MG63 (cell line): ENCODE measurements at places on chromosomes 4 and X.
A peak's percentile ranks its signal among the peaks of the same experiment; 100 is the strongest.

- no peak for DNase-seq
Measured at GRCh38 chr4:98242538-98242937, 18.6 kb upstream of the RAP1GDS1 start.

- no peak for DNase-seq
Measured at GRCh38 chrX:139086246-139086645, 374.7 kb upstream of the FGF13 start.

DNA sequence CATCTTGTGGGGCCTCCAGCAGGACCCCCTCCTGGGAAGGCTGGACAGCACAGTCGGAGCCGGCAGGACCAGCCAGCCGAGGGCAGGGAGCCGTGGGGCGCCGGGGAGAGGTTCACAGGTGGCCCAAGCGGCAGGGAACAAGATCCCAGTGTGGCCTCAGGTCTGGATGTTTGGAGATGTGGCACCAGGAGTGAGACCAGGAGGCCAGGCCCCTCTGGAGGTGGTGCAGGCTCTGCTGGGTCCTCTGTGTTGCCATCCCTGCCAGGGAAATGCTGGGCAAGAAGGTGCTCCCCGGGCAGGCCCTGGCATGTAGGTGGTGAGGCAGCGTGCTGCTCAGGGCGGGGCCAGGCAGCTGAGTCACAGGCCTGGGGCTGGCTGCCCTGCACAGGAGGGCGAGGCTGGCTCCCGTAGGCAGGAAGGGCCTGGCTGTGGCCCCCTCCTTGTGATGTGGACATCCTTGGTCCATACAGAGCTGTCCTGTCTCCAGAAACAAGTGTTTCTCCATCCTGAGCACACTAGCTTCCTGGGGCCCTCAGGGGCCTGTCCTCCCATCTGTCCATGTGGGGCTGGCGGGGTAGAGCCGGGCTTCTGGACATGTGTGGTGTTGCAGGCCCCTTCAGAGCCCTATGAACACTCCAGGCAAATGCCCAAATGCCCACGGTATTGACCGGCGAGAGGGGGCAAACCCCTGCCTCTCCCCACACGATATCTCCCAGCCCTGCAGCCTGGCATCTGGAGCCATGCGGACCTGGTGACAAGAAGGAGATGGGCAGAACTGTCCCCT is 4.8 kb upstream of the HGFAC start:
- peak; percentile 94 for DNase-seq

GRCh38 chrX:13001961-13002671 is 27.2 kb downstream of the TMSB4X start:
- no peak for DNase-seq

DNA sequence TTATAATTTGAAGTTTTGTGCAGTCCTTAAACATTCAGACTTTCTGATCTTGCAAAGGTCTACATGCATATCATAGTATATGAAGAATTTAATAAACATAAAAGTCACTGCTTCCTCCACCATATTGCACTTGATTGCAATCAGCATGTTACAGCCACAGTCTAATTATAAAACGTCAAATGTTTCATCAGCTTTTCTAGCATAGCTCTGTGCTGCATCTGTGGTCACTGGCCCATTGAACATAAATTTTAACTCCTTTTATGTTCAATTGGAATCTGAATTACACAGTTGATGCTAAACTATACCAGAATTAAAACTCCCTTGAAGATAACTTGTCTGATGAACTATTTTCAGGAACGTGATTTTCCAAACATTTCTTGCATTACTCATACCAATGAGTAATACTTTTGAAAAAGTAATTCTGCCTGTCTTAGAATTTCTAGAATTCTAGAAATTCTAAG is 329.1 kb downstream of the GALNTL6 start:
- DNase-seq: no peak
